ENCODE measurements at places on chromosomes 7 and 10.

DNA sequence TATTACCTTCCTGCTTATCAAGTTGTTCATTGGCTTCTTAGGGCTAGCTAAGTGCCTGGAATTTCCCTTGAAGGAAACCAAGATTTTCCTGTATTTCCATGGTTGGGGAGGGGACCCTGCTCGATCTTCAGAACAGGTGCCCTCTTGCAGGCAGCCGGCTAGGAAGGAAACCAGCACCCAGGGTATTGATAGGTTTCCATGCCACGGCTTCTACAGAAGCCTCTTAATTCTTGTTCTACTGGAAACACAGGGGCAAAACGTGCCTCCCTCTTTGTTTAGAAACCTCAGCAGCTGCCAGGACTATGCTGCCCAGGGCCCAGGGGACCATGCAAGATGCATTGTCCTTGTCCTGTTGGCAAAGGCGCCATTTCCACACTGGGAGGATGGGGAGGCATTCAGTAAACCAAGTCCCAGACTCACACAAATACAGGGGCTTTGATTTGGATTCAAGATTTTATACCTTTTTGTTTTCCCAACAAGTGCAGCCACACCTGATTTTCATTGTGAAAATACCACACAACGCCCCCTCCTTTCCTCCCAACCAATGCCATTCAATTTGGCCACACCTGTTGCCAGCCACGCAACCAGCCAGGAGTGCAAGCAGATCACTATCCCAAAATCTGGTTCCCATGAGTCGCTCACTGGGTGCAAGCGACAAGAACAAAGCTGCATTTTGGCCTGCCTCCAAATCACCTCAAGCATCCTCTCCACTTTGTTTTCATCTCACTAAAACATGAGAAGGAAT, 29.6 kb downstream of the C10orf71 start:
- DNase-seq: no peak

DNA sequence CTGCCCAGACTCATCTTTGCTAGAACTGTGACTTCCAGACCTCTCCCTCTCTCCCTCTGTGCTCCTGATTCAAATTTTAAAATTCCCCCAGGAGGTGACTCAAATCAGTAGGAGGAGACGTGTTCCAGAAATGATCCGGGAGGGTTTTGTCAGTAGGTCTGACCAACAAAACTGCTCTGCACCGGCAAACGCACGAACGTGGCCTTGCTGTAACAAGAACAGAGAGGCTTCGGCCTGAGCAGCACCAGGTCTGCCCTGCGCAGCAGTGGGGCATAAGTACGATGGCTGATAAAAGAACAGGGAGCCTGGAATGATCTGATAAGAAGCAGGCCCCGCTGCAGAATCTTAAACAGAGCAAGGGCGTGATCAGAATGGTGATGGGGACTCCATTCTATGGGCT, 152.7 kb upstream of the AUTS2 start:
- no peak for DNase-seq

DNA sequence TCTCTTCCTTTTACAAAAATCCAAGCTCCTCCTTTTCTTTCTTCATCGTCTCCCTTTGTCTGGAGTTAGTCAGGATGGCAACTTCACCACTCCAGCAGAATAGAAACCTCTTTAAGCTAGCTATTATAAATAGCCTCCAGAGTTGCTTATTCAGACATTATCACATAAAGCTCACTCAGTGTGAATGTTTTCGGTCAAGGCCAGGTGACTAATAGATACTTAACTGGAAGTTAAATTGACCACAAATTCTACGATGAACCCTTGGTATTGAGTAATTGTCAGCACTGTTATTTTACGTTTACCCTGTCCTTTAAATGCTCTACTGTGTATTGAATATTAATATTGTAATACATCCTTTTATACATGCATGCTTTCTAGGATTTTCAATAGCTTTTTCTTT, 340.4 kb downstream of the OTUD1 start:
- no peak for DNase-seq

- DNase-seq: no peak
Observed at GRCh38 chr10:33120275-33120674, 162.2 kb upstream of the ITGB1 start.

- no peak for DNase-seq
Observed at GRCh38 chr7:65448816-65449504, 75.3 kb downstream of the ZNF92 start.

DNA sequence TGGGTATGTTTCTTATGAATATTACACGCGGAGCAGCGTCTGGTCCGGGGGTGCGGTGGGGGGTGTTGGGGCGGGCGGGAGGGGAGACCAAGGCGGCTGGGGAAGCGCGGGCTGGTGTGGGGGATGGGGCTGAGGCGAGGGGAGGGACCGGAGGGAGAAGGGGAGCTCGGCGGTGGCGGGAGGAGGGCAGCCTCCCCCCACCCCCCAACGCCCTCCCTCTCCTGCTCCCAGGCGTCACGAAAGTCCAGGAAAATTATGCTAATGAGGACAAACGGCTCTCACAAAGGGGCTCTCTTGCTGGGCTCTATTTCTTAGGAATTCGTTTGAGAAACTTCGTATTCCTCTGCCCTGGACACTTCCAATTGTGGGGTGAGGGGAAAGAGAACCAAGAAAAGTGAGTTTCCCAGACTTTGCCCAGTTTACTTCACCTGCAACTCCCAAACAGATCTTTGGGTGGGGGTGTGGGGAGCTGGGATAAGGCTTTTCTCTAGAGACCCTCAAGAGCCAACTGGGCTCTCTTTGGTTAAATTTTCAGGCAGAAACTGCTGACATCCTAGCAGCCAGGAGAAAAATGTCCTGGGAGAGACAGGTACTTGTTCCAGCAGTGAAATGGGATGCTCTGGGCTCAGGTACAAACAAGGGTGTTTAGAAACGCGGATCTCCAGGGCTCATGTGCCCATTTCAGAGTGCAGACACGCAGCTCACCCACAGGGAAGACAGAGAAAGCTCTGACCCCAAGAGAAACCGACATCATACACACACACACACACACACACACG, 11.7 kb upstream of the HOXA2 start:
- DNase-seq: no peak

DNA sequence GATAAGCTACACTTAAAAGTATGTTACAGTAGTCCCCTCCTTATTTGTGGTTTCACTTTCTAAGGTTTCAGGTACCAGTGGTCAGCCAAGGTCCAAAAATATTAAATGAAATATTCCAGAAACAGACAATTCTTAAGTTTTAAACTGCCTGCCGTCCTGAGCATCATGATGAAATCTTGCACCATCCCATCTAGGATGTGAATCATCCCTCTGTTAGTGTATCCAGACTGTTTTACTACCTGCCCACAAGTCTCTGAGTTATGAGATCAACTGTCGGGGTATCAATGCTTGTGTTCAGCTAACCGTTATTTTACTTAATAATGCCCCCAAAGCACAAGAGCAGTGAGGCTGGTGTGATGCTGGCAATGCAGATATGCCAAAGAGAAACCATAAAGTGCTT, 11.4 kb downstream of the KDM7A start:
- DNase-seq: no peak
